Neuronal stem cell (in vitro differentiated cells): ENCODE measurements at places on chromosomes 11 and 22.
A peak's percentile ranks its signal among the peaks of the same experiment; 100 is the strongest.

DNA sequence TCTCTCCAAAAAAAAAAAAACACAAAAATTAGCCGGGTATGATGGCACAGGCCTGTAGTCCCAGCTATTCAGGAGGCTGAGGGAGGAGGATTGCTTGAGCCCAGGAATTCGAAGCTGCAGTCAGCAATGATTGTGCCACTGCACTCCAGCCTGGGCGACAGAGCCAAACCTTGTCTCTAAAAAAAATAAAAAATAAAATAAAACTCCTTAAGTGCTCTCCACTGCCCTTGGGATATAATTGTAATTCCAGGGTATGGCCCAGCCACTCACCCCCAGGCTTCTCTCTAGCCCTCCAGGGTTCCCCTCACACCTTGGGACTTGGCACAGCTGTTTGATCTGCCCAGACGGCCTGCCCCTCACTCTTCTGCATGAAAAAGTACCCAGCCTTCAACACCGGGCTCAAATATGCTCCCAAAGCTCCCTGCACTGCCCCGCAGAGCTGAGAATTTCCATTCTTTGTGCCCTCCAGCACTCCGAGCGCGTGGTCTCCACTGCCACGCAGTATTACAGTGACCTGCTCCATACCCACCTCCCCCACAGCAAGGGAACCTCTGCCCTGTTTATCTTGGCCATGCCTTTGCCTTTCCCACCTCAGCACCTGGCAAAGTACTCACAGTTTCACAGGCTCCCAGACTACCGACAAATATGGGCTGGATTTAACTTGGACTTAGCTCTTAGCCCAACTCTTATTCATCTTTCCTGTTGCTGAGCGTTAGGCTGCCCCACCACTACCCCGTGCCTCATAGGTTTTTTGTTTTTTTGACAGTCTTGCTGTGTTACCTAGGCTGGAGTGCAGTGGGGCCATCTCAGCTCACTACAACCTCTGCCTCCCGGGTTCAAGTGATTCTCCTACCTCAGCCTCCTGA, 7.6 kb upstream of the FTH1 start:
- no peak for DNase-seq

GRCh38 chr11:57937431-57937830, 86.2 kb upstream of the OR9Q1 start:
- DNase-seq, result no peak

DNA sequence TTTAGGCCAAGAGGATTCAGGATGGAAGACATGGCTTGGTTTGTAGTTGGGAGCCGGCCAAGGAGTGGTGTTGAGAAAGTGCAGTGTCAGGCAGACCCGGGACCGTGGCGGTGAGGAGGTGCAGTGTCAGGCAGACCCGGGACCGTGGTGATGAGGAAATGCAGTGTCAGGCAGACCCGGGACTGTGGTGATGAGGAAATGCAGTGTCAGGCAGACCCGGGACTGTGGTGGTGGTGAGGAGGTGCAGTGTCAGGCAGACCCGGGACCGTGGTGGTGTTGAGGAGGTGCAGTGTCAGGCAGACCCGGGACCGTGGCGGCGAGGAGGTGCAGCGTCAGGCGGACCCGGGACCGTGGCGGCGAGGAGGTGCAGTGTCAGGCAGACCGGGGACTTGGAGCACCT, 59.7 kb downstream of the LRP5 start:
- no peak for DNase-seq

GRCh38 chr11:58905011-58905720, 34.1 kb upstream of the GLYATL1 start:
- DNase-seq, result peak; percentile 59

GRCh38 chr11:130452176-130452575, 3.7 kb downstream of the ADAMTS15 start:
- DNase-seq, result no peak

- peak; percentile 1 for DNase-seq
Observed at GRCh38 chr11:37505406-37505805, 907.4 kb upstream of the RAG2 start.

GRCh38 chr11:17132654-17133053, 55.2 kb upstream of the RPS13 start:
- no peak for DNase-seq

- DNase-seq, result no peak
Observed at GRCh38 chr11:4682623-4683419, 14.8 kb downstream of the OR51E2 start.

- DNase-seq, result no peak
Observed at GRCh38 chr11:44940404-44940803, 10.3 kb downstream of the TP53I11 start.

DNA sequence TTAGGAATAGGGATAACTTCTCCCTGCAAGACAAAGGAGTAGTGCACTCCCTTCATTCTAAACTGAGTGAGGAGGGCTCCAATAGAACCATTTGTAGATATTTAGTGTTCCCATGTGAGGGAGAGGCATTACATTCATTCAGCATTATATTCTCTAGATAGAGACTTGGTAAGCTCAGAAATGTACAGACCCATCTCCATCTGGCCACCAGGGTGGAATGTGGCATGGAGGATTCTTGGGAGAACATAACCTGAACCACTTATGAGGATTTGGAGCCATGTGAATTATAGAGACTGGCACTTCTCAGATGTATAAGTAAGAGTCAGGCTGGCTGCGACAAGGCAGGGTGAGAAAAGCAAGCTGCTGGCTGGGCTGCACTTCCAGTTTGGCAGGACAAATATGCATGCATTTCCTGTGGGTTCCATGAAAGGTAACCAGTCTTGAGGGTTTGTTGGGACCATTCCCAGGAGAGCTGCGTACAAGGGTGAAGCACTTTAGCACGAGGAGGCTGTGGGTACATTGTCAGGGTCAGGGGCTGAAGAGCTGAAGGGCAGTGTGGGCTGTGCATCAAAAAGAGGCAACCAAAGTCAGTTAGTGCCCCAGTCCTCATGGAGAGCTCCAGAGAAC, 9.2 kb downstream of the RRP8 start:
- no peak for DNase-seq

DNA sequence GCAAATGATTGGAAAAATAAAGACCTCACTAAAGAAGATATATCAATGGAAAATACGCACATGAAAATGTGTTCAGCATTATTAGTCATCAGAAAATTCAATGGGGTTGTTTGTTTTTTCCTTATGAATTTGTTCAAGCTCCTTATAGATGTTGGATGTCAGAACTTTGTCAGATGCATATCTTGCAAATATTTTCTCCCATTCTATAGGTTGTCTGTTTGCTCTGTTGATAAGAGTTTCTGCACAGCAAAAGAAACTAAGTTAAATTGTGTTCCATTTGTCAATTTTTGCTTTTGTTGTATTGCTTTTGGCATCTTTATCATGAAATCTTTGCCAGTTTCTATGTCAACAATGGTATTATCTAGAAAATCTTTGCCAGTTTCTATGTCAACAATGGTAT, 633.9 kb upstream of the CHORDC1 start:
- no peak for DNase-seq

- no peak for DNase-seq
Observed at GRCh38 chr11:76542436-76542835, 97.6 kb downstream of the EMSY start.

DNA sequence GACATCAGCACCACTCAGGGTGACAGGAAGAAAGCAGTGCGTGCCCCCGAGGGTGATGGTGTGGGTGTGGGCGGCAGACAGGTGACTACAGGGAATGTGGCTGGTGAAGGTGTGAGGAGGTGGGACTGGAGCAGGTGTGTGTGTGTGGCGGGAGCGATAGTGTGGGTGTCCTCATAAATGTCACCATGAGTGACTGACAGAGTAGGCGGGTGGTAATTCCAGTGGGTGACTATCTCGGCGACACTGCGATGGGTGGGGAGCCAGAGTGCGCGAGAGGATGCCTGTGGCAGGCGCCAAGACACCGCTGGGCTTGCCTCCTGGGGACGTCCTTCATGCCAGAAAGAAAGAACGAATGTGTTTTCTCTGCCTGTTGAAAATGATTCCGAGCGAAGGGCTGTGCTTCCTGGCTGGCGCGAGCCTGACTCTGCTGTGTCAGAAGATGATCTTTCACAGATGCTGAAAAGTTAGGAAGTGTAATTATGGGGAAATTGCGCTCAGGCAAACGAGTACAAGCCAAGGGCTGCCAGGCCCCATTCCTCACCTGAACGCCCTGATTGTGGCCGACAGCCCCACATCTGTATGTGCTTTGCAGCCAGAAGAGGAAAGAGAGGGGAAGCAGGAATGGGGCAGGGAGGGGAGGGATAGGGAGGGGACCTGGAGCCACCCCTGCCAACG, 98.8 kb upstream of the CD82 start:
- no peak for DNase-seq

GRCh38 chr11:33362051-33362910, 105.1 kb downstream of the HIPK3 start:
- peak; percentile 33 for DNase-seq

- DNase-seq, result no peak
Observed at GRCh38 chr11:37710031-37710430, 1112.0 kb upstream of the RAG2 start.

- DNase-seq, result no peak
Observed at GRCh38 chr22:41198027-41198580, 7.0 kb upstream of the L3MBTL2 start.

DNA sequence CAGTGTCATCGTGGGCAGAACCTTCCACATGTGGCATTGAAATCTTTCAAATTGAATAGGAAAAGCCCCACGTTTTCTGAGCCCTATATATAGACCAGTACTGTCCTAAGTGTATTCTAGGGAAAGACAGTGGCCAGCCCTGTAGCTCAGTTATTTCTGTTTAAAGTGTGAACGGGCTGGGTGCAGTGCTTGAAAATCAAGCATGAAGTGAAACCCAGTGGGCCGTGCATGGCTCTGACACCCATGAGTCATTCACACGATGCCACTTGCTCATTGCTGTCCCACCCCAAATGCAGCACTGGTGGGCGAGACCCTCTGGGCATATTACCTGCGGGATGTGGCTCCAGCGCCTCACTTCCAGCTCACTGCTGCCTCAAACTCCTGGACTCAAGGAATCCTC, 29.8 kb upstream of the CCDC188 start:
- no peak for DNase-seq

DNA sequence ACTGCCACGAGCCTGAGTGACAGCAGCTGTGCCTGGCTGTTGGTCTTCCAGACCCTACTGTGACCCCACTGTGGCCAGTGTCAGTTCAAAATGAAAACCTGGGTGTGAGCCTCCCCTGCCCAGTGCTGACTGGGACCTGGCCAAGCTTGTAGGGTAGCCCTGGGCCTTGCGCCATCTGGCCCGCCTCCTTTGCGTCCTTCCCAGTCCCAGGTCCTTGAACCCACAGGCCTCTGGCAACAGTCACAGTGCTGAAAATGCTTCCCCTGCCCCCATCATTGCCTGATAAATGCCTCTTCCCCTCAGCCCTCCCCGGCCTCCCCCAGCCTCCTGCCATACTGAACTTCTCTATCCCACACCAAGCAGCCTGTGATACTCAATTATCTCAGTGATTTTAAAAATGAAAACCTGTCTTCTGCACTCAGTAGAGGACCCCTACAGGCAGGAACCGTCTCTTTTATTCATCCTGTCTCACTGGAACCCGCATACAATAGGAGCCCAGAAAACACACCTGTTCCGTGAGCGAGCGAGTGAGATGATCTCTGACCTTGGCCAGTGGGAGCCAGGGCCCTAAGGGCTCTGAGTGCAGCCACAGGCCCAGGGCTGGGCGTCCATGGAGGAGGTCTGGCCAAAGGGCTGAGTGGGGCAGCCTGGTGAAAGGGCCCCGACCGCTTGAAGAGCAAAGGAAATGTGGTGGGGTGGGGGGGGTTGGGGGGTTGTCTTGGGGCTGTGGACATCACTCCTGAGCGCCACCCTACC, 49.7 kb upstream of the TTLL12 start:
- no peak for DNase-seq
